ENCODE measurements at places on chromosomes 7 and 10.

DNA sequence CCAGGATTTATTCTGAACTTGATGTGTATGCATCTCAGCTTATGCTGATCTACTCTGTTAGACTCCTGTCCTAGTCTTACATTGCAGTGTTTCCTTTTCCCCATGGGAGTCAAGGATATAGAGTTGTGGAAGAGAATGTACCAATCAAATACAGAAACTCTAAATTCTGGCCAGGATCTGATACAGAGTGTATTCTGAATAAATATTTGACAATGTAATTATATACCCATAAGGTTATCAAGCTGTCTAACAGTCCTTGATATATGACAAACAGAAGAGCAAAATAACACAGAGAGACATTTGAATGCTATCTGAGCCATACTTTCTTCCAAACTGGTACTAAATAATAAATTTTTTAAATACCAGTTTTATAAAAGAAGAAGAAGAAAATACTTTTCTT is 116.8 kb downstream of the ETV1 start:
- DNase-seq, result no peak

DNA sequence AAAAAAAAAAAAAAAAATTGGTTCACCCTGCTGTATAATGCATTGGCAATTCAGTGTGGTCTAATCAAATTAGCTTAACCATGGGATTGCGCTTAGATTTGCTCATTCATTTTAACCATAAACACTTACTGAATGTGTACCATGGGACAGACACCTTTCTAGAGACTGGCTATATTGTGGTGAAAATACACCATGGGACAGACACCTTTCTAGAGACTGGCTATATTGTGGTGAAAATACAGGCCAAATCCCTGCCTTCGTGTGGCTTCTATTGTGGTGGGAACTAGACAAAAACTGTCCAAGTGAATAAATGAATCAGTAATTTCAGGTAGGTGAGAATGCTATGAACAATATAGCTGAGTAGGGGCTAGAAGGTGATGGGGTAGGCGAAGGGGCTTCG is 10.2 kb upstream of the REPIN1 start:
- DNase-seq, result no peak

DNA sequence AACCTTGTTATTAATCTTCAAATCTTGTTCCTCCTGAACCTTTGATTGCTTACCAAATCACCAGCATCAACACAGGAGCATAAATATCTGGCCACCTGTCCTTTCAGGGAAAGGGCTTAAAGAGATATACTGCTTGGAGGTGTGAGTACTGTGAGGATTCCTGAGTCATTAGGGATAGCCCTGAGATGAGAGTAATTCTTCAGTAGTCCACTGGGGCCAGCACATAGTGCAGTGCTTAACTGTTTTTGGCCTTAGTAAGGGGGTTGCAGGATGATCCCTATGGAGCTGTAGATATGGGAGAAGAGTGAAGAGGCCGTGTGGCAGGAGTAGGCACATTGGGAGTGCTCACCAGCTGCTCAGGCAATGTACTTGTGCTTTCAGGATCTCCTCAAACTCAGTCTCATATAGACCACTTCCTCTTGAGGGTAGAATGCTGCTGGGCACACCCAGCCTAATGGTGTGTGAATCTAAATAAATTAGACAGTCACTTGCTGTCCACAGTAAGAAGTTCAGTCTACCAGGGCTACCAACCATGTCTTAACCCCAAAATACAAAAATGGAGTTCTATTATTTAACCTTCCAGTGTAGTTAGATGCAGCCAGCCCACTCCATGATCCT is 26.5 kb upstream of the GPR141 start:
- no peak for DNase-seq

DNA sequence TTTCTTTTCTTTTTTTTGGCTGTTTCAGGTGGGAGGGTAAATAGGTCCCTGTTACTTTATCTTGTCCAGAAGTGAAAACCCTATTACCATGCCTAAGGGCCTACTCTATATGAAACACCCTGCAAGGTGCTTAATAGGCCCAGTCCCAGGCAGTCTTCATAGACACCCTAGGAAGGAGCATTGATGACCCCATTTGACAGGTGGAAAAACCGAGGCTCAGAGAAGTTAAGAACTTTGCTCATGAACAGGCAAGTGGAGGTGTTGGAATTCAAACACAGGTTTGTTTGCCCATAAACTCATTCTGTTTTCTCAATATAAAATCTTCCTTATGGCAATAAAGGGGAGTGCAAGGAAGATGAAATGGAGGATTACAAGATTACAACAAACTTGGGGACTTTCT is 115.8 kb downstream of the ARHGAP22 start:
- DNase-seq, result no peak

- DNase-seq, result no peak
Observed at GRCh38 chr7:110541962-110542361, 549.0 kb upstream of the LRRN3 start.

DNA sequence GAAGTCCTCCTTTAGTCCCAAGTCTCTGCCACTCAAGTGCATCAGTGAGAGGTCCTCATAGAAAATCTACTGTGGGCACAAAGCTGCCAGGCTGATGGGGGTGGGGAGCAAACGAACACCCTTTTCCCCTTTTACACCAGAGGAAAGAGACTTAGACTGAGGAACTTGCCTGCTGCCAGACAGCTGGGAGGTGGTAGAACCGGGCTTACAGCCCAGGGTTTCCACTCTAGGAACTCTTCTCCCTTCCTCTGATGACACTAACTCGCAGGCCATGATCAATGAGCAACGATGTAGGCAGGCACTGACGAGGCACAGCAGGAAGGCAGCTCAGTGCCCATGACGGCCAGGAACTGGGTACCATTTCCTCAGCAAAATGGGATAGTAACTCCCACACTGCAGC is 11.0 kb upstream of the SH2D4B start:
- DNase-seq, result no peak

DNA sequence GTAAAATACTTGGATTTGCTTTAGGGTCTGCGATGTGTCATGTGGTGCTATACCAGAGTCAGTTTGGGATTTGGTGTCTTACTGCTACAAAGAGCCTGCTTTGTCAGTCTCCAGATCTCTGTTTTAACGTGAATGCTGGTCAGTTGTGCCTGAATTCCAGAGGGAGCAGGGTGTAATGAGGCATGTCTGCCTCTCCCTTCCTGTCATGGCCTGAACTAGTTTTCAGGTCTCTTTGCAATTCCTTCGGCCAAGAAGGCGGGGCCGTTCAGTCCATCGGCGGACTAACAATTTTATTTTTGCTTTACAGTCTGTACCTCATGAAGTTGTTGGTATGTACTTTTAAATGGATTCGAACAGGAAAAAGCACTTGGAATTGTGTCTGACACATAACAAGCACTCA is 465.1 kb upstream of the ADARB2 start:
- DNase-seq, result no peak

- DNase-seq, result no peak
Observed at GRCh38 chr7:123437447-123437995, 96.9 kb downstream of the IQUB start.

GRCh38 chr10:28386503-28386868 is 83.6 kb upstream of the MPP7 start:
- no peak for DNase-seq

DNA sequence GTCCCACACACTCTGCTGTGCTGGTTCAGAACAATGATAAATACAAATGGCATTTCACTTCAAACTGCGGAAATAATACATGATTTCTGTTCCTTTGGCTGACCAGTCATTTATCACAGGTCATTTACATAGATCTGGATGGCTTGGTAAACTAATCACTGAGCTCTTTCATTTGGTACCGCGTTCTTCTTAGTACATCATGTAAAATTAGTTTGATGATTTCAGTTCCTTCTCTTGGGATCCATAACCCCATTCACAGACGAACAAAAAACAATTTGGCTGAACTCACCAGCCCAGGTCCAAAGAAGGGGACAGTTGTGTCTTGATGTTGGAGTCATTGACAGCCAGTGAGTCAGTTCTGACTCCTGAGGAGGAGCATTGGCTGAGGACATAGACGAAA is 689.8 kb downstream of the INHBA start:
- DNase-seq, result no peak

GRCh38 chr10:37976880-37977203 is 395 bp upstream of the ZNF25 start:
- no peak for DNase-seq
